ENCODE measurements at places on chromosomes 1 and 21. TPM values are rescaled to one million over a fixed set of nuclear protein-coding genes. Genes with fewer than 3 reads are reported as not detected.

DNA sequence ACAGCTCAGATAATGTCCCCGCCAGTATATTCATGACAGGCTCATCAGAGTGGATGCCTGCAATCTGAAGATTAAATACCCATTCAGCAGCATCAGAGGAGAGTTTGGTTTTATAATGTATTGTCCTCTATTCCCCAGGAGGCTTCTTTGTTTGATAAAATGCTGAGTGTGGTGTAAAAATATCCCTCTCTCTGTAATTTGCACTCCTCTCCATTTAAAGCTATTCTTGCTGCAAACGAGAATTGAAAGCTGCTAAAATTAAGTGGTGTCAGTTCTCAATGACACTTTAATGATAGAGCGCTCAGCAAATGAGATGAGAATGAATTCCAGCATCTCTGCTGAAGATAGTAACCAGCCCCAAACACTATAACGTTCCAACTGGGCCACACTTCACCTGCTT, 205.7 kb upstream of the RRP15 start:
- DNase-seq, result no peak

The RCC1 gene
- total RNA-seq, result 14.4 TPM

DNA sequence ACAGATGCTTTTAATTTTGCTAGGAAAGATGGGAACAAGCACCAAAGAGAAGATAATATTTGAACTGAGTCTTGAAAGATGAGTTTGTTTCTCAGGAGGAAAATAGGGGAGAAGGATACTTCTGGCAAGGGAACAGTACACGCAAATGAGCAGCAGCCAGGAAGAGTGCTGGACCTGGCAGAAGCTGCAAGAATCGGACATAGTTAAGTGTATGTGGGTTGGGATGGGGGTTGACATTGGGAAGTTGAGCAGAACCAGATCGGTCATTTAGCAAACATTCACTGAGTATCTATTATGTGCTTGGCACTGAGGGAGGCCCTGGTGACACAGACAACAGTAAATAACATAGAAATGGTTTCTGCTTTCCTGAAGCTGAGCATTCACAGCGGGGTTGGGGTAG, 198.8 kb downstream of the PLPP3 start:
- DNase-seq, result no peak

DNA sequence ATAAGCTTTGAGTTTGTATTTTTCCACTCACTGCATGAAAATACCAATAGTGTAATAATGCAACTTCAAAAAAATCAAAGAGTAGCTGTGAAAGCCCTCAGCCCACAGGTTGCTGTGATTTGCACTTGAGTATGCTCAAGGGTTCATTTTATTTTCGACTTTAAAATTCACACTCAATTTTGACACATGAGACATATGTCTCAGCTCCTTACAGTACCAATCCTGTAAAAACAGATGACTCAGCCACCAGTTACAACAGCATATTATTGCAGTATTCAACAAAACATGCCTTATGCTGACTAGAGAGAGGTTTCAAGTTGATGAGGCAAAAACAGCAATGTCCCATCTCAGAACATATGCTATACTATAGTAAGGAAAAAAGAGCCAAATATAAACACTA, 66.1 kb downstream of the CYYR1 start:
- no peak for DNase-seq

The TMEM200B gene
- not detected for total RNA-seq

GRCh38 chr1:153032677-153033308, 1.8 kb downstream of the SPRR1B start:
- no peak for DNase-seq

DNA sequence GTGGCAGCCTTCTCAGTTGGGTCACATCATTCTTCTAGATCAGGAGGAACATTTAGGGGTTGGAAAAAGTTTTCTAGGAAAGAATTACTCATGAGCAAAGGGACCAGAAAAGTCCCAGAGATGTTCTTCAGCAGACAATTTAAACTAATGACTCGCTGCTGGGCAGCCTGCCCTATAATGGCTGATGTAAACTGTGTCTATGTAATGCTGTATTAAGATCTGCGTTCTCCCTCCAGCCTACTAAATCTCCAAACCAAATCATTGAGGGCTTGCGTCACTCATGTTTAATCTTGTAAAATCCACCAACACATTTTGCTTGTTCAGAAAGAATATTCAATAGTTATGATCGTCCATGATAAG, 92.1 kb downstream of the LRRC8C start:
- DNase-seq, result no peak

DNA sequence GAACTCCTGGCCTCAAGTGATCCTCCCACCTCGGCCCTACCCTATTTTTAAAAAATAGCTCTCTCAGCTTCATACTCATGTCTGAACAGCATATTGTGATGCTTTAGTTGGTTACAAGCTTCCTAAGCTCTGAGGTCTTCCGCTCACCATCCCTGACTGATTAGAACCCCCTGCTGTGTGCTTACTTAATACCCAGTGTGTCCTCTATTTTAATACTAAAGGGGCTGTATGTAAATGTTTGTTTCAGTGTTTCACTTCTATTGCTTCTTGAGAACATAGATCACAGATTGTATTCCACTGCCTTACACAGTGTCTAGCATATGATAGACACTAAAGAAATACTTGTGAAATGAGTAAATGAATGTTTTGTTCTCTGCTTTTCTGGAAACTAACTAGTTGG, 29.8 kb downstream of the ZYG11B start:
- DNase-seq, result no peak

The ERICH3 gene
- not detected for total RNA-seq
